Large intestine (tissue), 12 donors: ENCODE measurements at places on chromosomes 3 and 15.

DNA sequence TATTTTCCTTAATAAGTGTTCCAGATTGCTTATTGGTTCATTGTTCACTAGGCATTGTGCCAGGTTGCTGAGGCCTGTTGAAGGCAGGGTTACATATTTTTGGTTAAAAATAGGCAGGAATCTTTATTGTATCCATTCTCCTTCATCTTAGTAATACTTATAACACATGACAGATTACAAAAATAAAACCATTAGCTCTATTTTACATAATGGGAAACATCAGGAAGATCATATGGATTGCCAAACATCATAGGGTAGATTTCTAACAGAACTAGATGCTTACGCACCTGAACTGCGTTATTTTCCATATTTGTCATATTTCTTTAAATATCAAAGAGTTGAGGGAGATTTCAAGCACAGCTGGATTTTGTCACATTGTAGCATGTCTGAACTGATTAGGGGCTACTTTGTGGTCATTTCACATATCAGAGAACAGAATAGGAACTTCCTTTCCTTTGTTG, 462.9 kb upstream of the SGO1 start:
- no peak for DNase-seq

- DNase-seq, result no peak
Observed at GRCh38 chr3:190605385-190605784, 91.5 kb downstream of the IL1RAP start.

DNA sequence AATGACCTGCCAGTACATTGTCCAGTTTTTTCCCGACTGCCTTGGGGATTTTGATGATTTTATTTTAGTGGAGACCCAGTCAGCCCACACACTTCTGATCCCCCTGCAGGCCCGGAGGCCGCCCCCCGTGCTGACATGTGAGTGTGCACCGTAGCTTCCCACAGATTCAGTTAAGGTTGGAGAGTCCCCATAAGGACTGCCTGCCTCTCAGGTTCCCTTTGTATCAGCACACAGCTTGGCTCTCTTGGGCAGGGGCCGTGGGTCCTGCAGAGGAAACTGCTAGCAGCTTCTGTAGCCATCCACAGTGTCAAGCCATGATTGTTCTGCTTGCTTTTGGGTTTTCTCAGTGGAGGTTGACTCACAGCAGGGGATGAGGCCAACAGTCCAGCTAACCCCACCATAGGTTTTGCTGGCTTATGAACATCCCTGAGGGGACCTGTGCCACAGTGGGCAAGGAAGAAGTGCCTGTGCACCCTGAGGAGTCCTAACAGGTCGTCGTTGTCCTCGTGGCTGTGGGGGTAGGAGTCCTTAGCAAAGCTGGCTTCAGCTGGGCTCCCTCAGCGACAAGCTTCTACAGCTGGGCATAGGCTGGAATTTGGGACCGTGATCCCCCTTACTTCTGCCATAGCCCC, 46.4 kb downstream of the DLEC1 start:
- no peak for DNase-seq

- DNase-seq, result no peak
Observed at GRCh38 chr3:14652-15051, 181.9 kb upstream of the CHL1 start.

GRCh38 chr15:39242345-39242744, 338.5 kb upstream of the THBS1 start:
- DNase-seq, result no peak
